T-helper 22 cell (primary cell): ENCODE measurements at places on chromosomes 2 and 18.

GRCh38 chr2:9638532-9638931, 7.7 kb upstream of the YWHAQ start:
- no peak for DNase-seq

- no peak for DNase-seq
Measured at GRCh38 chr18:68985172-68985820, 187.4 kb downstream of the CCDC102B start.

- no peak for DNase-seq
Measured at GRCh38 chr2:120914839-120915521, 179.3 kb downstream of the GLI2 start.

GRCh38 chr2:48890454-48891131, 135.1 kb upstream of the LHCGR start:
- no peak for DNase-seq

- DNase-seq, result no peak
Measured at GRCh38 chr2:197353393-197354168, 43.0 kb upstream of the ANKRD44 start.

GRCh38 chr2:32958821-32959220, 12.1 kb downstream of the LTBP1 start:
- DNase-seq, result no peak

DNA sequence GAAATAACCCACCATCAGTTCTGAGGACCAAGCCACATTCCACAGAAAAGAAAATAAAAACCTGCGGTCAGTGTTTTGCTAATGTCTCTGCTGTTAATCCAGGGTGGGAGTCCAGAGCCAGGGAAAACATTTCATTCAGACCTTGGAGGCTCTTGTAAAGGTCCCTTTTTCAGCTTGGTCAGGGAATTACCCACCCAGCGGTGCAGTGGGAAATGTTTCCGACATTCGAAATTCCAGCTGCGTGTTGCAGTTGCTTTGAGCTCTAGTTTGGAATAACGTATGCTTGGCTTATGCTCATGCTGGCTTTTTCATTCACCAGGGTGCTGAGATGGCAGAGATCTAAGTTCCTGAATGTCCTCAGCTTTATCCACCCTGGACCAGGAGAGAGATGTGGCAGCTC, 219.1 kb downstream of the TRIB2 start:
- DNase-seq, result no peak

GRCh38 chr2:169845016-169845415, 17.8 kb downstream of the UBR3 start:
- DNase-seq, result no peak

DNA sequence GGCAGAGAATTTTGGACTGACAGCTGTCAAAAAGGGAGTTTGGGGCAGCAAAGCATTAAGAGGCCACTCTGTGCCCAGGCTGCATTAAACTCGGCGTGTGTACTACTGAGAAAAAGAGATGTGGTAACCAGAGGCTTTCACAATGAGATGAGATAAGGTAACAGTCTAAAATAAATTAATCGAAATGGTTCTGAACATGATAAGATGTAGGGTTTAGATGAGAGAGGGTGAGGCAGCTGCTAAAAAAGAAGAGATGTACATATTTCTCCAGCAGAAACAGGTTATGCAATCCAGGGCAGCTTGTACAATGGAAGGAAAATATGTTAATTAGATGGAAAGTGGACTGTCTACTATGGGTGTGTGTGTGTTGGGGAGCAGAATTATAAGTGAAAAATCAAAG, 39.2 kb upstream of the ACTR3 start:
- no peak for DNase-seq

DNA sequence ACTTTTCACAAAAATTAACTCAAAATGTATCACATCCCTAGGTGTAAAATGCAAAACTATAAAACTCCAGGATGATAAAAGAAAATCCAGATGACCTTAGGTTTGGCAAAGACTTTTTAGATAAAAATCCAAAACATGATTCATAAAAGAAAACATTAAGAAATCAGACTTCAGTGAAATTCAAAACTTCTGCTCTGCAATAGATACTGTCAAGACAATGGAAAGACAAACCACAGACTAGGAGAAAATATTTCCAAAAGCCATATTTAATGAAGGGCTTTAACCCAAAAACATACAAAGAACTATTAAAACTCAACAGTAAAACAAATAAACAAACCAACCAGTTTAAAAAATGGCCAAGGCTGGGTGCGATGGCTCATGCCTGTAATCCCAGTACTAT, 173.6 kb upstream of the SPOPL start:
- no peak for DNase-seq

- no peak for DNase-seq
Measured at GRCh38 chr2:134773759-134774742, 55.3 kb upstream of the TMEM163 start.

DNA sequence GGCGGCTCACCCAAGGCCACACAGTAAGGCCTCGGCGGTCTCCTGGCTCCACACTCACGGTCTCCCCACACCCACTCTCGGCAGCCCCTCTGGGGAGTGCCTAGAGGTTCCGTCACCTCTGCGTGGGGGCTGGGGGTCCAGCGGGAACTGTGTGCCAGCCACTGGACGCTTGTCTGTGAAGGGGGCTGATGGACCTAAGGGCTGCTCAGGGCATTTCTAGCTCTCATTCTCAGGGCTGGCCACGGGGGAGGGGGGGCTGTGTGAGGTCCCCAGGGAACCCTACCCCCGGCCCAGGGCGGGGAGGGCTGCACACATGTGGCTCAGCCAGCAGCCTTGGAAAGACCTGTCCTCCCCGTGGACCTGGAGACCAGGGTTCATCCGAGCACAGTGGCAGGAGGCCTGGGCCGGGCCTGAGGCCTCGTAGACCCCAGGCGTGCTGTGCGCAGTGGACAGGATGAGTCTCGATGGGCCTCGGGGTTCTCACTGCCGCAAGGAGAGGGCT, 27.1 kb upstream of the ODC1 start:
- no peak for DNase-seq

DNA sequence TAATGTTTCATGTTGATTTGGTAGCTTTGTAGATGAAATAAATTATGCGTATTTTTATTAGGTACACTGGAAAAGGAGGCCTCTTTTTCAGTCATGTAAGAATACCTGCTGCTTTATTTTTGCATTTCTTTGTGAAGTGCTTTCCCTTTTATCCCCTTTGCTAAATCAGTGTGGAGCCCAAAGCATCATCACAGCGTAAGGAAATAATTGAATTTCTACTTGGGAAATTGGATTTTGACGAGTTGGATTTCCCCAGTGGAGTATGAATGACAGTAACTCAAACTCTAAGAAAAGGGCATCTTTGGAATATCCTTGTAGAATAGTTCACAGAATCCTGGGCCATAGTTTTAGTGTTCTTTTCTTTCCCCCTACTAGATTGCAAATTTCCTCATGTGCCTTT, 97.2 kb downstream of the KCNJ3 start:
- DNase-seq, result no peak

GRCh38 chr2:238689331-238689730, 158.6 kb upstream of the TWIST2 start:
- no peak for DNase-seq
